ENCODE measurements at places on chromosomes 16 and 17.

DNA sequence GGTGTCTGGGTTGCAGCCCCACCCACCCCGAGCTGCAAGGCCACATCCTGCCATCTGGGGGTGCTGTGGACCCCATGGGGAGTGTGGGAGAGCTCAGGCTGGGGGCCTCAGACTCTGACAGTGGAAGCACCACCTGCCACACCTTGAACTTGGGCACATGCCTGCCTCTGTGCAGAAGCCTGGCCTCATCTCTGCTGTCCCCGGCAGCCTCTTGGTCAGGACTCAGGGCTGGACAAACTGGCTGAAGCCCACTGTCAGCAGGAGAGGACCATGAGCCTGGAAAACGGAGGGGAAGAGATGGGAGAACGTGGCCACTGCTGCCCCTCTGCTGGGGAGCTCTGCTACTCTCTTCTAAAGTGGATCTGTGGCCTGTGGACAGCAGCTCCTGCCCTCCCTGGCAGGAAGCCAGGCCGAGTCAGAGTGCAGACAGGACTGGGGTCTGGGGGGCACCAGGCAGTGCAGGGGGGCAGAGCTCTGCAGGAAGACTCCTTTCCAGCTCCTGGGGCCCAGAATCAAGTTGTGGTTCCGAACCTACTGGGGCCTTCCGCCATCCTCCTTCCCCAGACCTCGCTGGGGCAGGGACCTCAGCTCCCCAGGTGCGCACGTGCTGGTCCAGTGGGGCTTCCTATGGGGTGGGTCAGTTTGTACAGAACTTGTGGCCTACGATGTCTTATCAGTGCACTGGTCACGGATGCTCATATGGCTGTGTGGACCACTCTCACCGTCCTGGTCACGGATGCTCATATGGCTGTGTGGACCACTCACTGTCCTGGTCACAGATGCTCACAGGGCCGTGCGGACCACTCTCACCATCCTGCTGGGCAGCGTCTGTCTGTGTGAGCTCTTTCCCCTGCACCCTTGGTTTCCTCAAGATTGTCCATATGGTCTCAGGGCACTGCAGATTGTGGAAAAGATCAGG lies 207.7 kb downstream of the LAT start:
- no peak for DNase-seq

DNA sequence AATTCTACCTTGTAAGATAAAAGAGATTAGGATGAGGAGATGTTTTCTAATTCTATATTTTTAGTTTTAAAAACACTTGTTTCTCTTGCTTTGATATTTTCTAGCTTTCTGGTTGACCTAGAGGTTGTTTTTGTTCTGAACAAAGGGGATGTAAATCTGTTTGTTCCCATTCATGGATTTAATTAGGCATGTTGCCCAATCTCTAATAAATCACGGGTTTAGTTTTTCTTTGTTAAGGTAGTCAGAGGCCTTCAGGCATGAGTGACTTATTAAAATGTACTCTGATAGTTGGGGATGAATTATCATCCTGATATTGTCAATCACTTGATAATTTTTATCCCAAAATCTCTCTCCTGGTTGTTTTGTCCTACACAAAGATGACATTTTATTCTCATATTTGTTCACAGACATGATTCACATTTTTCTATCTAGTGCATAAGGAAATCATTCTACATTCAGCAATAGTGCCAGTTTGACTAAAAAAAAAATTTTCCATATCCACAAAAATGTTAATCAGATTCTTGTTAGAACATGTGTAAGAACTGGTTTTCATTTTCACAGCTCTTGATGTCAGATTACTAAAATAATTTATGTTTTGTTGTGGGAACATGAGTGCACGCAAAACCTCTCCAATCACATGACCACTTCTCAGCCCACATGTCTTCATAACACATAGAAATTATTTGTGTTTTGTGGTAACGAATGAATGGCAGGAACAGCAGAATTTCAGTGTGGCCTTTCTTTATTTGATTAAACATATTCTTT lies 95.7 kb upstream of the AKTIP start:
- DNase-seq: no peak

DNA sequence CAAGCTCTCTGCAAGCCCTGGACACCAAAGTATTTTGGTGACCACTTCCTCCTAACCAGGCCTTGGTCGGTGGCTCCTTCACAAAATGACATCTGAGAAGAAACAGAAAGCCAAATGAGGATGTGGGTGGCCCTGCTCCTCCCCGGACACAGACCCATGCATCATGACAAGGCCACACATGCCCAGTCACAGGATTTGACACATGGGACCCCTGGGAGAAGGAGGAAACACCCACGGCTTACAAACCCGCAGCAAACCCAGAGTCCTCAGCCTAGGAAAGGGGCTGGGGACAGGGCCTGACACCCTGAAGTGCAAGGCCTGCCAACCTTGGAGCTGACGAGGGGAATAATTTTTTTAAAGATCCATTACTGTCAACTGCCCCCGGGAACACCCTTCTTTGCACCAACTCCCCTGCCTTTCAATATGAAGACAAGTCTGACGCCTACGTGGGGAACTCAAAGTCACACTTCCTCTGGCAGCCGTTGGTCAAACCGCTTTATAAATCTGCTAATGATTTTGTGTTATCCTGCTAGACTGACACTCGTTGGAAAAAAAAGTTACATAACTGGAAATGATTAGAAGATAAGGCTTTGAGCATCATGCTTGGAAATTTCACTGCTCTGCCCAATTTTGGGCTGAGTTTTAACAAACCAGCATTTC lies 41.3 kb downstream of the GAS7 start:
- DNase-seq: no peak

- peak; percentile 74 for DNase-seq
Observed at GRCh38 chr17:77316191-77316641, 175.4 kb downstream of the SEC14L1 start.

DNA sequence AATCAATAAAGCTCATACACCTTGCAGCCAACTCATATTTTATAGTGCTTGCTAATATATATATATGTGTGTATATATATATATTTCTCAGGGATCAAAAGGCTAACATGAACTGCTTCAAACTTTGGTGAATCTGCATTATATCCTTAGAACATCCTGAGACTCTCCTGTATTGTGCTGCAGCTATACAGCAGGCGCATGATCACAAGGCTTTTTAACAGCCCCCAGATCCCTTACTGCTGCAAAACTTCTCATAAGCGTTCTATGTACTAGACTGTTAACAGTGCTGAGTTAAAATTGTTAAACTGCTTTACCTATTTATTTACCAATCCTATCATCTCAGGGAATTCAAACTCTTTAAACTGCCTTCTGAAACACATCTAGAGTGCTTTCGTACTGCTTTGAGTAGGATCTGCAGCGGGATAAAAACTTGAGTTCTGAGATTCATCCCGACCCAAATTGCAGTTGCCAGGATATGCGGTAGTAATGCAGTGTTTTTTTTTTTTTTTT lies 1.3 kb downstream of the GPATCH8 start:
- DNase-seq: no peak

DNA sequence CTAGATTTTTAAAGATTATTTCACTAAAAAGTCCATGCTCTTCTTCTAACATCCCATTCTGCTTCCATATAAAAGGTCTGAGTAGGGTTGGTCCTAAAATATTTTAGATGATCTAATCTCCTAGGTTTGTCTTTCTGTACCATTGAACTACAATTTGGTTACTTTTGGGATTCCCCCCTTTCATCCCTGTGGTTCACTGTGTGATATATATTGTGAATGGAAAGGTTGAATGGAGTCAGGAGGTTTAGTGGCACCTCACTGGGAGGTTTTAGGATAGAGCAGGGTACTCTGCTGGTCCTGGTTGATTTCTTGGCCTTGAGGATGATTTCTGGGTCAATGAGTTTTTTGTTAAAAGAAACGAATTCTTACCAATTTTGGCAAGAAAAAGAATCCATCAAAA lies 29.5 kb downstream of the MAP2K6 start:
- DNase-seq: no peak

GRCh38 chr16:59046335-59046734 lies 312.2 kb upstream of the GOT2 start:
- DNase-seq: peak; percentile 4
